Stimulated activated CD8-positive, alpha-beta memory T cell treated with anti-CD3 and anti-CD28 coated beads, Interleukin-15, amount 100 ng/mL, for 4 hours (primary cell): ENCODE measurements at places on chromosomes 1 and 21.

DNA sequence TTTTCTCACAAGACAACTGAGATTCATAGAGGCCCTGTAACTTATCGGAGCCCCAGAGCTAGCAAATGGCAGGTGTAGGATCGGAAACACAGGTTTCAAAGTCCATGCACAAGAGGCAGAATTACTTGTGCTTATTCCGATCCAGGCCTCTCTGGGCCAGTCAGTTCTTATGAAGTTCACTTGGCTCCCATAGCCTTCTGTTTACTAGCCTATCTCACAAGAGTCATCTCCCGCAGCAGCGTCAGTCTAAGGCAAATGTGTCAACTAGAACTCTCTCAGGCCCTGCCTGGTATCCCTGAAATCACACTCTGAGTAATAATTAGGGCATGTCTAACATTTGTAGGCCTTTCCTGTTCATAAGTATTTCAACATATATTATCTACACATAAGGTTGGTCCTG, 43.3 kb downstream of the PHC2 start:
- DNase-seq, result no peak

GRCh38 chr1:7247791-7248548, 462.7 kb downstream of the CAMTA1 start:
- DNase-seq, result no peak

GRCh38 chr1:117562581-117563491, 43.0 kb upstream of the TENT5C start:
- DNase-seq, result no peak

DNA sequence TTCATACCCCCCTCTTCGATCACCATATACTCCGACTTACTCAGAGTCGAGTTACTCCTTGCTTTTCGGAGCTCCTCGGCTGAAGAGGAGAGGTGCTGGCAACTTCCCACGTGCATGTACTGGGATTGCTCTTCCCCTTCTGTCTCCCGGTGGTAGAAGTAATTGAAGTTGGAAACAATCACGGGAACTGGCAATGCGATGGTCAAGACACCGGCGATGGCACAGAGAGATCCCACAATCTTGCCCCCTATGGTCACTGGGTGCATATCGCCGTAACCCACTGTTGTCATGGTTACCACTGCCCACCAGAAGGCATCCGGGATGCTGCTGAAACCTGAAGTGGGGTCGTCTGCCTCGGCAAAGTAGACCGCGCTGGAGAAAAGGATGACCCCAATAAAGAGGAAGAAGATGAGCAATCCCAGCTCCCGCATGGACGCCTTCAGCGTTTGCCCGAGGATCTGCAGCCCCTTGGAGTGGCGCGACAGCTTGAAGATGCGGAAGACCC, 1.5 kb downstream of the KCNA3 start:
- DNase-seq, result no peak

GRCh38 chr1:67896826-67897225, 63.6 kb upstream of the GNG12 start:
- no peak for DNase-seq

- DNase-seq, result no peak
These were observed 27.3 kb upstream of the BCAR3 start for GRCh38 chr1:93708734-93709481.

- no peak for DNase-seq
These were observed 47.8 kb downstream of the BRWD1 start for GRCh38 chr21:39265603-39266002.
